ENCODE measurements at places on chromosomes 5 and 9.

GRCh38 chr5:175457466-175457865, 13.5 kb upstream of the DRD1 start:
- no peak for DNase-seq

GRCh38 chr5:133368916-133369783, 243.2 kb downstream of the FSTL4 start:
- DNase-seq: peak; percentile 13

DNA sequence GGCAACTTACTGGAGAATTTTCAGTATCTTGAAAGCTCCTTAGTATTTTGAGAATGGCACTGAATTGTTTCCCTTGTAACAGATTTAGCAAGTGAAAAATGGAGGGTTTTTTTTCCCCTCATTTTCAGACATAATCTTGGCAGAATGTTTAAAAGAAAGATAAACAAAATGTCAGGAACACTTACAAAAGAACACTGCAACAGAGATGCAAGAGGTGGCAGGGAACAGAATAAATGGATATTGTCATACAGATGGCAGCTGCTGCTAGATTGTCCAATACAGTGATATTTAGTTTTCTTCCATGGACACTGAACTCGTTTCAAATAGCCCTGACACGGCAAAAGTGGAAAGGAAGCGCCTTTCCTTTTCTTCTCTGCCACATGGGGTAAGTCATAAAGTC, 76.9 kb upstream of the ZNF608 start:
- no peak for DNase-seq

- DNase-seq: no peak
Measured at GRCh38 chr5:149559706-149560105, 8.5 kb upstream of the CSNK1A1 start.

- DNase-seq: no peak
Measured at GRCh38 chr5:24391816-24392215, 253.0 kb downstream of the CDH10 start.
